ENCODE measurements at places on chromosomes 13 and 19. TPM values are rescaled to one million over a fixed set of nuclear protein-coding genes. Genes with fewer than 3 reads are reported as not detected.

GRCh38 chr13:99894840-99895443 is 76.6 kb downstream of the ZIC5 start:
- H3K27ac ChIP-seq: peak overlapping the region; percentile 50
- H3K4me3 ChIP-seq: peak overlapping the region; percentile 26
- peaks cover 23% of the 10 kb centered on the region for H3K4me1 ChIP-seq
- H3K27me3 ChIP-seq: peaks cover 79% of the 10 kb centered on the region

- H3K27ac ChIP-seq: no peak overlapping the region
- no peak for DNase-seq
- H3K4me3 ChIP-seq: no peak overlapping the region
- H3K36me3 ChIP-seq: no peaks in the 10 kb centered on the region
- no peaks in the 10 kb centered on the region for H3K27me3 ChIP-seq
Observed at GRCh38 chr13:28540612-28541011, 45.7 kb upstream of the FLT1 start.

DNA sequence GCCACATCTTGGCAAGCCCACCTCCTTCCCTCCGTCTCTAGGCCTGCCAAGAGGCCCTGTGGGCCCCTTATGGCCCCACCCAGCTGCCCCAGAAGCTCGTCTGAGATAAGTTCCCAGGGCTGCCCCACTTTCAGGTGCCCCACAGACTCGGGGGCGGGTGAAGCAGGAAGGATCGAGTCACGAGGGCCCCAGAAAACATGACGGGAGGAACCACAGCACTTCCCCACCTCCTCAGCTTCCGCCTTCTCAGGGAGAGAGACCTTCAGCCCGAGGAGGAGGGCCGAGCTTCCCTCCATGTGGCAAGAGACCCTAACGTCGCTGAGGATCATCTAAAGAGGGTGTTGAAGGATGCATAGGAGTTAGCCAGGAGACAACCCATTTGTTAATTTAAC is 4.5 kb upstream of the IL12RB1 start:
- H3K27ac ChIP-seq: no peak overlapping the region
- H3K27me3 ChIP-seq: peaks cover 2% of the 10 kb centered on the region
- no peak for DNase-seq
- H3K4me1 ChIP-seq: peaks cover 15% of the 10 kb centered on the region

- H3K27me3 ChIP-seq: peaks cover 14% of the 10 kb centered on the region
- H3K36me3 ChIP-seq: no peaks in the 10 kb centered on the region
- no peaks in the 10 kb centered on the region for H3K4me1 ChIP-seq
Observed at GRCh38 chr19:28794301-28794700, 418.6 kb downstream of the UQCRFS1 start.

DNA sequence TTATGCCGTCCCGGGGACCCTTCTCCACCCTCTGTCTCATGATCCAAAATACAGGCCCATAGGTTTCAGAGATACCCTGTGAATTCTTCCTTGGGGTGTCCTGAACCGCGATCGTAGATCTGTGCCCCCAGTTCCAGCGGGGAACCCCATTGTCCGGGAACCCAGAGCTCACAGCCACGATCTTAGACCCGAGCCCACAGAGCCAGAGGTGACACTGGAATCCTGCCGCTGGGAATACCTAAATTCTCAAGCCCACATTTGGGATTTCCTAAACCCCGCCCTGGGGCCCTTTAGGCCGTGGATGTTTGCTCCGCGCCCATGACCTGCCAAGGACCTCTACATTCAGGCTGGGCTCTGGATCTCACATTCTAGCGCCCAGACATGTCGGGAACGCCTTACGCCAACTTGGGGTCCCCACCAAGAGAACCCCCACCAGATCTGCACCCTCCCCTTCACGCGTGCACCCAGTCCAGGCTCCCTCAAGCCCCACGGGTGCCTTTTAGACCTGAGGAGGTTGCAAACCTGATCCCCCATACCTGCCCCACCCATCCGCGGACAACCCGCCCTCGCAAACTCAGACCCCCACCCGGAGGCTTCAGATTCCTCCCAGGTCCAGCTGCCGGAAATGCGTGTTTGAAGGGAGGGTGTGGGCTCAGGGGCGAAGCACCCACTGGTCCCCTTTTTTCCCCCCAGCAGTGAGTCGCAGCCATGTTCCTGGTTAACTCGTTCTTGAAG is 605 bp downstream of the CAPNS1 start:
- no peaks in the 10 kb centered on the region for H3K27me3 ChIP-seq
- peaks cover 27% of the 10 kb centered on the region for H3K36me3 ChIP-seq
- H3K27ac ChIP-seq: peak overlapping the region; percentile 96
- DNase-seq: peak; percentile 87
- peak overlapping the region; percentile 96 for H3K4me3 ChIP-seq
- H3K4me1 ChIP-seq: peaks cover 15% of the 10 kb centered on the region

DNA sequence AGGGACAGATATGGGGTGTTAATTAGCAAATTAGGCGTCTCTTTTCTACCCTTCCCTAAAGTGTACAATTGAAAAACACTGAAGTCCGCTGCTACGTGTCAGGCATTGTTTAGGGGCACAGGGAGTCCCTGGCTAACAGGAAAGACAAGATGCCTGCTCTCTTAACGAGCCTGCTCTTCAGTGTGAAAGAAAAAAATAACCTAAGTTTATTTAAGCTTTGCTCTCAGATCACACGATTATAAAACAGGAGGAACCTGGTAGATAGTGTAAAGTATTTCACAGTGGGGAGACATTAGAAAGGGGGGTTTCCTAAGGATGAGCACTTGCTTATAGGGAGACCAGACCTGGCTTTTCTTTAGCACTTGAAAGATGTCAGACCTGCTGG is 38.7 kb downstream of the IGFL2 start:
- no peaks in the 10 kb centered on the region for H3K27me3 ChIP-seq
- no peak overlapping the region for H3K4me3 ChIP-seq
- H3K27ac ChIP-seq: no peak overlapping the region
- no peak for DNase-seq

DNA sequence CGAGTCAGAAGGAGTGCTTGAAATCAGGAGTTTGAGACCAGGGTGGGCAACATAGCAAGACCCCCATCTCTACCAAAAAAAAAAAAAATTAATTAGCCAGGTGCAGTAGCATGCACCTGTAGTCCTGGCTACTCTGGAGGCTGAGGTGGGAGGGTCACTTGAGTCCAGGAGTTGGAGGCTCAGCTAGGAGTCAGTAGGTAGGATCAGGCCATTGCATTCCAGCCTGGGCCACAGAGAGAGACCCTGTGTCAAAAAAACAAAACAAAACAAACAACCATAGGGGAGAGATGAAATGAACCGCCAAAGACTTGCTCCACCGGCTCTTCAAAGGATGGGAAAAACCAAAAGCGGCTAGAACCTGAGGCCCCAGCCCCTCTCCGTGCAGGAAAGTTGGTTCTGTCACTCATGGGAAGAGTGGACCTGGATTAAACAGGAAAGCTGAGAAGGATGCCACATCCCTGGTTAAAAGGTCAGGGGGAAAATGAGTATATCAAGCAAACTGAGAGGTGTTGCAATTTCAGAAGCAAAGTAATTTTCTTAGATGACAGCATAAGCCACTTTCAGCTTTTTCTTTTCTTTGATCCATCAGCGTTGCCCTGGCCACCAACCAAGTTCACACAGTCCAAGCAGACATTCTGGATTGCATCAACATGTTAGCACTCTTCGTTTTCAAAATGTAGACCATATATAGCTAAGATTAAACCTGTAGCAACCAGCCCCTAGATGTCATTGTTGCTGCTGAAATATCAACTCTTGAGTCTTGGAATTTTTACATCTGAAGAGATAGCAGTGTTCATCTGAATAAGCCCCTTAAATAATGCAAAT is 8.9 kb upstream of the ZNF507 start:
- no peaks in the 10 kb centered on the region for H3K27me3 ChIP-seq
- no peaks in the 10 kb centered on the region for H3K36me3 ChIP-seq
- no peak overlapping the region for H3K27ac ChIP-seq
- peaks cover 6% of the 10 kb centered on the region for H3K4me1 ChIP-seq

DNA sequence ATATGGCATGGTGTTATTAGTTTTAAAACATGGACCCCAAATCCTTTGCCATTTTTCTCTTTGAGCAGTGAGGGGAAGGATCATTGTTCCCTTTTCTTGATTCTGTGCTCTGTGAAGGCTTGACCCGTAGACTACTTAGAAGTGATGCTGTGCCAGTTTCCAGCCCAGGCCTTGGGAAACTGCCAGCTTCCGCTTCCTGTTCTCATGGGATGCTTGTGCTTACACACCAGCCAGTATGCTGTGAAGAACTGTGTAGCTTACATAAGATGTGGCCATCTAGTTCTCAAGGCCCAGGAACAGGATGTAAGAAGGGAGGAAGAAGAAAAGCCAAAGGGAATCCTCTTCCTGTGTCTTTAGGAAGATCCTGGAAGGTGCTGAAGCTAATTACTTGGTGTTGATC is 180.9 kb downstream of the PCCA start:
- DNase-seq: peak; percentile 66
- peaks cover 7% of the 10 kb centered on the region for H3K36me3 ChIP-seq
- H3K4me1 ChIP-seq: no peaks in the 10 kb centered on the region

The ADGRE2 gene
- 1.3 TPM for total RNA-seq

The LYPD5 gene
- total RNA-seq: 7.1 TPM

The LAIR2 gene
- total RNA-seq: not detected

The NUFIP1 gene
- 6.6 TPM for total RNA-seq

The NPAS1 gene
- total RNA-seq: 0.69 TPM

Measured in spinal cord (tissue), 10 donors.